ENCODE measurements at places on chromosomes 5 and 9. TPM values are rescaled to one million over a fixed set of nuclear protein-coding genes. Genes with fewer than 3 reads are reported as not detected.

The FBXO10 gene
- total RNA-seq = 3.4 TPM

The SUSD3 gene
- 0.96 TPM for total RNA-seq

GRCh38 chr5:151684690-151685361 lies 1.9 kb downstream of the SPARC start:
- peak; percentile 38 for ATAC-seq

DNA sequence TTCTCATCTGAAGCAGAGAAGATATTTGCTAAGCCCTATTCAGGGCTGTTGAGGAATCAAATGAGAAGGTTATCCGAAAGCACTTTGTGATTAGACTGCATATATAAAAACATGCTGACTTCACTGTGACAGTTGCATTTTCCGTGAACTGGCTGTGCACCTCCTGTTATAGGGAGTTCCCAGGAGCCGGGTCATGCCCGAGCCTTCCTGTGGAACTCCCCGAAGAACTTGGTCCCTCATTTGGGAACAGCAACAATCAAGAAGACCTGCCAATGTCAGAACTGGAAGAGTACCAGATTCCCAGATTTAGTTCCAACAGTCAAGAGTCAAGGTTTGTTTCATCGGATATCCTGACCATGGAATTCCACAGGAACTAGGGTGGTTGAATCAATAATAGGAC lies 130.4 kb upstream of the RAI14 start:
- ATAC-seq = no peak
